ENCODE measurements at places on chromosomes 5 and 9.

- DNase-seq, result no peak
These were observed 9.6 kb downstream of the PFDN1 start for GRCh38 chr5:140293091-140293848.

- no peak for DNase-seq
These were observed 78.9 kb downstream of the TRPM3 start for GRCh38 chr9:71042448-71042990.

DNA sequence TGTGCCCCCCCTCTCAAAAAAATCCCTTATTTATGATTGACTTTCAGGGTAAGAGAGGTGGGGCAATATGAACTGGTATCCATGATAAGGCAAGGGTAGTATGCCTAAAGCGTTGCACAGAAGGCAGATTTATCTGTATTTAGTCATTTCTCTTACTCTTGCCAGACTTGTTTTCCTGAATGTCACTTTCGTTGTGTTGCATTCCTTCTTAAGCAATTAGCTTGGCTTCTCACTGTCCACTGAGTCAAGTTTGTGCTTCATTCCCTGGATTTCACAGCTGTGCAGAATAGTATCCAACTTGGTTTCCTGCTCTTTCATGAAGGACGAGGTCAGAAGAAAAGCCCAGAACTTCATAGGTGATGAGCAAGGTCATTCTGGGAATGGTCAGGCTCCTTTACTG is 301.5 kb upstream of the ACTBL2 start:
- DNase-seq, result no peak

DNA sequence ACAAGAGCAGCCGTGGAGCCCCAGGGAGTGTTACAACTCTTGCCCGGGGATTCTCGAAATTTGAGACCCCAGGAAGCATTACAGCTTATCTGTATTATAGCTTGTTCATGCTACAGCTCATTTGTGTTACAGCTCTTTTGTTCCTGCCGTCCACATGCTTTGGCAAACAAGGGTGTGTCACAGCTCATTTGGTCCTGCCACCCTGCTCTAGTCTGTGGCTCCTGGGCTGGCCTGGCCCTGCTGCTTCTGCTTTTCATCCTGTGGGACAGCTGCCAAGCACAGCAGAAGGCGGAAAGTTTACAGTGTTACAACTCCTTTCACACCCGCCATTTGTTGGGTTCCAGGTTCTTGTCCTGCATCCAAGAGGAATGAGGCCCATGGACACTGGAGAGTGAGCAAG is 685.0 kb downstream of the SLCO4C1 start:
- DNase-seq, result no peak

DNA sequence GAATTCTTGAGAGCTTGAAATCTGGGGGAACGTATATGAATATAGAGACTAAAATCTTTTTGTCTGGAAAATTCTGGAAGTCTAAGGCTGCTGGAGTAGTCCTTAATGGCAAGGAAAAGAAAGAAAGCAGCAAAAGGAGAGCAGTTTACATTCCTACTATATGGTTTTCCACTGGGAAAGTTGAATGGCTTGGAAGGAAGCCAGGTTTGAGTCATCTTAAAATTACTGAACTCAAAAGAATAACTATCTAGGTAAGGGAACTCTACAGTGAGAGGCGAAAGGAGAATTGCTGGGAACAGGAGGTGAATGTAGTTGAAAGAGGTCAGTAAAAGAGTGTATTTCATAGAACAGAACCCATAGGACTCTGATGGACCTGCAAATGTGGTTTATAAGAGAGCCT is 258.1 kb upstream of the EDIL3 start:
- no peak for DNase-seq

- DNase-seq, result no peak
These were observed 153.4 kb downstream of the SEC61B start for GRCh38 chr9:99375481-99375880.

DNA sequence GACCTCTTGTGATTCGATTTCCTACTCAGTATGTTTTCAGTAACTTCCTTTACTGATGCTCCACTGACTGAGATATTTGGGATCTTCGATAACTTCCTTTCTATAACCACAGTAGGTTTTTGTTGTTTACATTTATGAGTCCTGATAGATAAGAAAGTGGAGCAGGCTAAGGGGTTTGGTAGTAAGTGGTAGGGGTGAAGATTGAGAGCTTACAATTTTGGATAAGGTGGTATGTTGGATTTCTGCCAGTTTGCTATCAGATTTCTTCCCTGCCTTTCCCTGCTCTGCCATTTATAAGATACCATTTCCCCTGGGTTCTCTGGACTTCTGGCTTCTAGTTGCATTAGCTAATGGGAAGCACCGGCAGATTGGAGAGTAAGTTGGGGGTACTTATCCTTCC is 7.9 kb upstream of the NDUFS4 start:
- no peak for DNase-seq

DNA sequence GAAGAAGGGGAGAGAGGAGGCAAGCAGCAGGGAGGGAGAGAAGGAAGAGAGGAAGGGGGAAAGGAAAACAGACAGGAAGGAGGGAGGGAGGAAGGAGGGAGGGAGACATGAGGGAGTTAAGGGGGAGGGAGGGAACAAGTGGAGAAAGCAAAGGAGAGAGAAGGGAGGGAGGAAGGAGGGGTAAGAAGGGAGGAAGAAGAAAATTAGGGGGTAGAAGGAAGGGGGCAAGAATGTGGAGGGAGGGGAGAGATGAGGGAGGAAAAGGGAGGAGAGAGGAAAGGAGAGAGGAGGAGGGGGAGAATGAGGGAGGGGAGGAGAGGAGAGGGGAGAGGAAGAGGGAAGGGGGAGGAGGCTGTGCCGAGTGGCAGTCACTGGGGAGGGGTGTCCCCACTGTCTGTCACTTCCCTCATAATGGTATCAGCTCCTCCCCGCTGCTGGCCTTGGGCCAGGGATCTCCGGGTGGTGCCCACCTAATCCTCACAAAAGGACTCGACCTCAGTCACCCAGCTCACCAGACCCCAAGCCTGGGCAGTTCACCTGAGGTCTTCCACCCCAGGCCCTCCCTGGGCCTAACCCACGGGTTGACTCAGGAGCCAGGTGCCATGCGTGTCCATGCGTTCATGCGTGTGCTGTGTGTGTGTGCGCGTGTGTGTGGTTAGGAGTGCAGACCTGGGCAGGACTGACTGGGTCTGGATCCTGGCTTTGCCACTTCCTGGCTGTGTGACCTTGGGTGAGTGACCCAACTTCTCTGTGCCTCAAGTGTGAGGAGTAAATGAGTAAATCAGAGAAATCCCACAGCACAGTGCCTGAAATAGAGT is 18.1 kb downstream of the C9orf50 start:
- no peak for DNase-seq

GRCh38 chr9:134215699-134216448 is 51.5 kb upstream of the RNU6ATAC start:
- DNase-seq, result no peak

- no peak for DNase-seq
These were observed 109.9 kb downstream of the CACNA1B start for GRCh38 chr9:137987244-137988030.

- DNase-seq, result no peak
These were observed 65.2 kb upstream of the DEPDC1B start for GRCh38 chr5:60765019-60765709.

DNA sequence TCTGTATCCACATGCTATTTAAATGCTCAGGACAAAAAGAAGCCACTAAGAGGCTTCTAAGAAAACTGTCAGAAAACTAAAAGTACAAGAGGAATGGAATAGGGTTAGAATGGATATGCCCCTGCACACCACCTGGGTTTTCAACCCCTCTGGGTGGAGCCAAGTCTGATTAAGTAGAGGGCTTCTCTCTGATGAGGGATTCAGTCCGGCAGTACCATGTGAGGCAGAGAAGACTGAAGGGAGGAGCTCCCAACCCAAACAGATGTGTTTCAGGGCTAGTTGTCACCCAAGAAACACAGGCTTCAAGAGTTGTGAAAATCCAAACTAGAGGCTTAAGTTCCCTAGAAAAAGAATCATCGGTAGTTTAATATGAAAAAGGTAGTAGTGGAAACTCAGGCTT is 12.5 kb downstream of the NREP start:
- DNase-seq, result no peak

- DNase-seq, result no peak
These were observed 43.2 kb upstream of the AKNA start for GRCh38 chr9:114431003-114431402.

DNA sequence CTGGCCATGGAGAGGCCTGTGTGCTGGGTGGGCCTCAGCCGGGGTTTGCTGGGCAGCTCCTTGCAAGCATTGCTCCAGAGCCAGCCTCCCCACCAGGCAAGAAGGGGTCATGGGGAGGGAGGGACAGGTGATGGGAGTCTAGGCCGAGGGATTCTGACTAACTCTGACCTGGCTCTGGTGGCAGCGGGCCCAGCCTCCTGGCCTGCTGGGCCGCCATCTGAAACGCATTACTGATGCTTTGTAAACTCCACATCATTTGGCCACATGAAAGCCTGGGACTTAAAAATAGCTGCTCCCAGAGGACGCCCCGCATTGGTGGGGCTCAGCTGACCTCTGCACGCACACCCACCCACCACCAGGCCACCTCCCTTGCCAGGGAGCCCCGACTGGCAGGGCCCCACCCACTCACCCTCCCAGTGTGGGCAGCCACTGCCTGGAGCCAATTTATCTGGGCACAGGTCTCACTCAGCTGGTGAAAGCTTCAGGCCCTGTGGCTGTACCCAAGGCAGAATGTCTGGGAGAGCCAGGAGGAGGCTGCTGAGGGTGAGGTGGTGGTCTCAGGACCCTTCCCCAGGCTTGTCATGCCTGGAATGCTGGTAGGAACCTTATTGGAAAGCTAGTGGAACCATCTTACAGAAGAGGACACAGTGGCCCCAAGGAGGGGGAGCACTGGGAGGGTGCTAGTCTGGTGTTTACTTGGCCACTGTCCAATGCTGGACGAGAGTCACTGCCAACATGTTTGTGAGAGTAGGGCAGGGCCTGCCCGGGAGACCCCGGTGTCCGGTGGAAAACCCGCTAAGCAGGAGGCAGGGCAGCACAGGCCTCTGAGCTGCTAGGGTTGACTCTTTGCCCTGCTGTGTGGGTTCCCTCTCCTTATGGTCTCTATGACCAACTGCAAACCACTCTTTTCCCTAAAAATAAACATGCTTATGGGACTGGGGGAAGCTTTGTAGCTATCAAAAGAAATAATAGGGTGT is 10.8 kb downstream of the TCF7 start:
- DNase-seq, result no peak

- no peak for DNase-seq
These were observed 1426.5 kb upstream of the C9orf72 start for GRCh38 chr9:28999806-29000205.

GRCh38 chr5:146005264-146005663 is 68.9 kb downstream of the SH3RF2 start:
- DNase-seq, result no peak

DNA sequence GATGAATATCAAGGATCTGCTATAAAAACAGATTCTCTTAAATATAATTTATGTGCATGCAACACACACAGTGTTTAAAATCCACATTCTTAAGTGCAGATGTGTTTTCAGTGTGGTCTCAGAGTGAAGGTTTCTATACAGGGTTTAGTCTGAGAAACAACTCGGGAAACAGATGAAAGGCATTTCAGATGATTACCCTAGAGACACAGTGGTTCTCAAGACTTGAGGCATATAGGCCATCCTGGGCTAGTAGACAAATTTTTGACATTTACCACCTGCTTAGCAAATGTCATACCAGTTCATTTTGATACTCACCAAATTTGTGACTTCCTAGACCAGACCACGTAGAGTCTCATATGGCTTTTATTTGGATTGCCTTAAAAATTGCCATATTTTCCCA is 216.5 kb downstream of the ARL15 start:
- no peak for DNase-seq

DNA sequence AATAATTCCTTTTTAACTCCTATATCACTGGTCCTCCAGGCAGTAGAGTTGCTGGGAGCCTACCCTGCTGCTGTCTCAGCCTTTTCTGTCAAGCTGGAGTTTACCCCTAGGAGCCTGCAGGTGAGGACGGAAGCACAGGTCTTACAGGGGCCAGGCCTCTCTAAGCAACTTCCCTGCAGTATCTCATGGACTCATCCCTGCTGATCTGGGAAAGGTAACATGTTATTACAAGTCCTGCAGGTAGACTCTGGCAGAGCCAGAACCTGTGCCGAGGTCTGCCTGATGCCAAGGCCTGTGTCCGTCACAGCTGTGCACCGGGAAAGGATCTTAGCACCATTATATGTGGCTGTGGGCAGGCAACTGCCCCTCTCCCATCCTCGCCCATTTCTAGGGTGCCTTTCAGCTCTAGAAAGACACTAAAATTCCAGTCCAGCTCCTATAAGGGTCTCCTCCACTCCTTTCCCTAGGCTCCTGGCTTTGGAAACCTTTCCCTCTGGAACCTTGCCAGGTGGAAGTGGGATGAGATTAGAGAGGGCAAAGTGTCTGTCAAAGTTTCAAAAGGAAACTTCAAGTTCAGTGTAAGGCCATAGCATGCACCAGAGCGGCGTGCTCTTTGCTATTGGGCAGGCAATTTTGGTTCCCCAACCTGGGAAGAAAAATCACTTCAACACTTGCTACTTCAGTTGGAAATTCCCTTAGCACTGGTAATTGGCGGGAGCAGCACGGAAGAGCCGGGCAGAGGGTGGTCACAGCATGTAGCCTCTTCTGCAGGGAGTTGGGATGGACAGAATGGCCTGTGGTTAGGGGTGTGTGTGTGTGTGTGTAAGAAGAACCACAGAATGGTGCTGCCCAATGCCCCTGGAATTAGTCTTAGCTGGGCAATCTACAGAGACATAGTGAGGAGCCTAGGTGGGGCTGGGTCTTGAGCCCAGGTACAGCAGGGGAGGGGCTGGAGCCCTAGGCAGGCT is 17.5 kb downstream of the TMEM171 start:
- DNase-seq, result no peak

- no peak for DNase-seq
These were observed 66.2 kb upstream of the CNTLN start for GRCh38 chr9:17068671-17069070.

- DNase-seq, result no peak
These were observed 33.5 kb upstream of the GRIA1 start for GRCh38 chr5:153456993-153457392.

DNA sequence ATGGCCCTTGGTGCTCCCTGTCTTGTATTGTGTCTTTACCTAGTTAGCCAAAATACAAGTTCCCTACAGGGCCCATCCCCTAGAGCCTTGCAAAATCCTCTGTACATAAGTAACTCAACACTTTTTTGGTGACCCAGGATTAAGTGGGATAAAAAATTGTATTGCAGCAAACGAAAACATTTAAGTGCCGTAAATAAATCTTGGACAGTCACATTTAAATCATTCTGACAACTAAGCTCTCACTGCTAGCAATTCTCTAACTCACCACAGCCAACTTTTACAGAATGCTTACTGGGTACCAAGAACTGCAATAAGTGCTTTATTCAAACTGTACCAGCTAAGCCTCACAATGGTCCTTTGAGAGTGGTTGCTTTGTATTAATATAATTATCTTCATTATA is 56.6 kb downstream of the GNAQ start:
- DNase-seq, result no peak

DNA sequence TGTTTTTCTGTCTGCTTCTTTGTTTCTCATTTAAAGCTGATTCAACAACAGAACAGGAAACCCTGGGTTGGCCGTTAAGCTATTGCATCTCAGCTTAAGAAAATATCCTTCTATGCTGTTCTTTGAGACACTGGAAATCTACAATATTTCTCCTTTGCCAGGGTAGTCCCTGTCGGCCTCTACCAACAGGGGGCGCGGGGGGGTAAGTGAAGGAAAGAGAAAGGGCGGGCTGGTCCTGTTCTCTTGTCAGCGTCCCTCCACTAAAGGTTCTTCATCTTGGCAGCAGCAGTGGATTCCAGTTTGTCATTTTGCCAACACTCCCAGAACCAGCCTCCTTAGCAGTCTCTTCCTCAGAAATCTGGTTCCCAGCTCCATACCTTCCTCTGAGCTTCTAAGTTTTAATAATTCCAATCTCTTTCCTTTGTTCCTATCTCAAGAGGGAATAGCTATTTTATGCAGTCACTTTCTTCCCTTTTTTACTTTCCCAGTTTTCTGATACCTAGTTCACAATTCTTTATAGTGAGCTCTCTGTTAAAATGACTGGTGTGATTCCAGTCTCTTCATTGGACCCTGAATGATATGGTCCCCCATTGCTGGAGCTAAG is 222.3 kb downstream of the GLIS3 start:
- DNase-seq, result peak; percentile 70
